ENCODE measurements at places on chromosomes 13 and 19.

DNA sequence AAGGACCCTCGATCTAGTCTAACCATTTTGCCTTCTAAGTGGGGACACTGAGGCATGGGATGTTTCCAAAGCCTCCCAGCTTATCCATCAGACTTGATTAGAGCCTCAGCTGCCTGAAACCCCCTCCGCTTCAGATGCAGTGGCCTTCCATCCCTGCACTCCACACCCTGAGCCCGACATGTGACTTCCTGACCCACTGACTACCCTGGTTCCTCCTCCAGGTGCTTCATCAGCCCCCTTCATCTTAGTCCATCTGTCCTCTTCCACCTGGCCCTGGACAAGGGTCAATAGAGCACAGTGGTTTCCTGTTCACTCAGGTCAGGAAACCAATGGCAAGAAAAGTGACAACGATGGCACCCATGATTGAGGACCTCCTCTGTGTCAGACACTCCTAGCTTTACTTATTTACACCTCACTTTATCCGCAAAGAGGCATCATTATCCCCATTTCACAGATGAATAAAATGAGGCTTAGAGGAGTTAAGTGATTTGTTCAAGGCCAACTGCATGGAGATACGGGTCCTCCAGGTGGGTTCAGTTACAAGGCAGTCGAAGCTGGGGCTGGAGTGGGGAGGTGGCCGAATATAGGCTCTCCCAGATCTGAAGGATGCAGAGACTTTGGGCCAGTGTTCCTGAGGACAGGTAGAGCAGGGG lies 81.6 kb upstream of the TM9SF2 start:
- DNase-seq: no peak

DNA sequence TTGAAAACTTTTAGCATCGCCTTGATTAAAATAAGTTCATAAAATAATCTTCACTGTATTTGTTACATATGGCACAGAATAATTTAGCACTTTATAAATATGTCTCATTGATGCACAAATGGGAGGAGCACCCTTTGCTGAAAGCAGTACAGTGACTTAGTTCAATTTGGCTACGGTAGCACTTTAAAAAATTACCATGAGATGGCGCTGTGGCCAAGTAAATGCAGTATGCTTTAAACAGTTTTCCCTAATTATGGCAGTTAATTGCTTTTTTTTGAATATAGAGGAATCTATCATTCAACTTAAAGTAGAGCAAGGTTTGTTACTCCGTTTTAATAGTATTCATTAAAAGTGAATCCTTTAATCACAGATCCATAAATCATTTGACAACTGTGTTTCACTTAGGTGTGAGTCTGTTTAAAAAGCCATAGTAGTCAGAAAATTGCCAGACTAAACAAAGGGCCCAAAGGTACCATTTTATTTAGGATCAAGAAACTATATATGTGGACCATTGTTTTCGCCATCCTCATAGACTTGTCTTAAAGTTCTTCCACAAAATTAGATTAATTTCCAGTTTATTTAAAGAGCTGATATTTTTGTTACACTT lies 34.7 kb upstream of the ESD start:
- DNase-seq: peak; percentile 26

DNA sequence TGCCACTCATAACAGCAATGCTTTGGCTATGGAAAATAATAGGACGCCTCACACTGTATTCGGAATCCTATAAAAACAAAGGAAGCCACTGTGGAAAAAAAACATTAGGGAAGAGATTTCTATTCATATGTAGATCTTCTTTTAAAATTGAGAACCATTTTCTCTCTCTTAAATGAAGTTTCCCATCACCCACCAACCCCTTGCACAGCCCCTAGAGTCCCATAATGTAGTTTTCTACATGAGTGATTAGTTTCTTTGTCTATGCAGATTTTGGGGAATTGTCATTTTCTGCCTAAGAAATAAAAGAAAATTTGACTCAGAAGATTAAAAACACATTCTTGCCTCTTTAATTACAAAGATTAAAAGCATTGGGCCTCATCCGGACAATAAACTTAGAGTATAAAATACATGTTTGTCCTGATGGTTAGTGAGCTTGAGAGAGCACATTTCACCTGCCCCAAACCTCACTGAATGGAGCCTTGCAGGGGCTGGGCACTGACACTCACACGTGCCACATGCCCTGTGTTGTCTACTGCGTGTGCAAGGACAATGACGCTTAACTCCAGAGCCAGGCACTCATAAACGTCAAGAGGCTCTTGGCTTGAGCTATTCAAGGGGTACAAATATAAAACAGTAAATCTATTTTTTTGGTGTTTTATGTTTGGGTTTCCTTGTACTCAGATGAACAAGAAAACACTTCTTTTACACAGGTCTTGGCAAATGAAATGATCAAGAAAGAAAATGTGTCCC lies 40.0 kb upstream of the KL start:
- no peak for DNase-seq

DNA sequence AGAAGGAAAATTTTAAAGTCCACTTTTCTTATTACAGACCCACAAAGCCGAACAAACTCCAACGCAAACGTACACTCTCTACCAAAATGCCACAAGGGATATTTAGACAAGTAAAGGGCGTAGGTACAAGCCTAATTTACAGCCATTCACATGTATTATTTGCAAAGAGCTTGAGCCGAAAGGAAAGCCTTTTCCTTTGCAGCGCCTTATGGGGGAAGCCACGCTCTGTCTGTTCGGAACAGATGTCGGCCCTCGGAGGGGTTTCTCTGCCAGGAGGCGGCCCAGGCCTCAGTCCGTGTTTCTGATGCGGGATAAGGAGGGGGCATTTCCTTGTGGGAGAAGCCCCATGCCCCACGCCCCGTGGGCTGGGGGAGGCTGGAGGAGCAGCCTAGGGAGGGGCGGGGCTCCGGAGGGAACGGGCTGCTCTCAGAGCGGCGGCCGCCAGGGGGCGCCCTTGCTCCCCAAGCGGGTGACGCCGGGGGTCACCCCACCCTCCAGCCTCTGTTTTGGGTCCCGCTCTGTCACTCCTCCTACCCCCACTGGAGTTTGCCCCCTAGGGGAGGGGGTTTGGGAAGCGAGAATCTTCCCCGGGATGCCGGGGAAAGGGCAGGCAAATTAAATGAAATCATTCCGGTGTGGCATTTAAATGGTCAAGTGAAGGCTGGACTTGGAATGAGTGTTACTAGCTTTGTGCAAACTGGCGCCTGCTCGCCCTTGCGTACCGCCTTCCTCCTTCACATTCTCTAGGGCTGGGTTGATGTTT lies 2.9 kb downstream of the HTR2A start:
- peak; percentile 82 for DNase-seq

- DNase-seq: no peak
Measured at GRCh38 chr13:75685239-75685697, 49.1 kb downstream of the LMO7 start.

- no peak for DNase-seq
Measured at GRCh38 chr13:113125506-113126264, 3.1 kb downstream of the F10 start.

GRCh38 chr13:50352720-50353480 lies 337.7 kb downstream of the KCNRG start:
- no peak for DNase-seq

DNA sequence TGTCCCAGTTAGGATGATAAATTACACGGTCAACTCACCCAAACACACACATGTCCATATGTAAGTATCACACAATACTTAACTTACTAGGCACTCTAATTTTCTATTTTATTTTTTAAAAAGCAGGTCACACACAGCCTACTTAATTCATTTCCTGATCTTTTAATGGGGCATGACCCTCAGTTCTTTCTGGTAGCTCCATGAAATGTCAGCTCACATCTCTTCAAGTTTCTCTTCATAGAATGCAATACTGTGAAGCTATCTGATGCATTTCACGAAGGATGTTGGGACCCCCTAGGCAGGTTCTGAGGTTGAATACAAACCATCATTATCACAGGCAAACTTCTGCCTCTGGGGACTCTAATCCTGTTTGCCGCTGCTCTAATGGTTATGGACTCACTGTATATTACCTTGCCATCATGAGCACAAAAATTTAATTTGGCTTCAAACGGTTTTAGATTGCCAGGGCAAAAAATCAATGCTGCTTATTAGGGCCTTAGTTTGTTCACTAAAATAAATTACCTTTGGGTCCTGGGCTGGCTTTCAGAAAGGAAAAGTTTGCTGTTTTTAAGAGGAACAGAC lies 16.1 kb upstream of the DHRS12 start:
- no peak for DNase-seq

GRCh38 chr13:112441226-112441625 lies 65.1 kb downstream of the SPACA7 start:
- DNase-seq: no peak

GRCh38 chr13:109021558-109021957 lies 392.1 kb downstream of the MYO16 start:
- no peak for DNase-seq
